ENCODE measurements at places on chromosomes 7 and 10. TPM values are rescaled to one million over a fixed set of nuclear protein-coding genes. Genes with fewer than 3 reads are reported as not detected.

- peak overlapping the region; percentile 17 for H3K27ac ChIP-seq
- peak; percentile 38 for DNase-seq
- no peaks in the 10 kb centered on the region for H3K27me3 ChIP-seq
- no peaks in the 10 kb centered on the region for H3K36me3 ChIP-seq
These were observed 36.8 kb downstream of the CHST3 start for GRCh38 chr10:72001033-72001395.

Gene CELF2
- total RNA-seq, result 10.4 TPM

- H3K27ac ChIP-seq, result no peak overlapping the region
- no peaks in the 10 kb centered on the region for H3K4me1 ChIP-seq
- no peaks in the 10 kb centered on the region for H3K27me3 ChIP-seq
- H3K36me3 ChIP-seq, result no peaks in the 10 kb centered on the region
- DNase-seq, result no peak
- no peak overlapping the region for H3K4me3 ChIP-seq
These were observed 81.2 kb downstream of the PARP12 start for GRCh38 chr7:139981511-139981895.

DNA sequence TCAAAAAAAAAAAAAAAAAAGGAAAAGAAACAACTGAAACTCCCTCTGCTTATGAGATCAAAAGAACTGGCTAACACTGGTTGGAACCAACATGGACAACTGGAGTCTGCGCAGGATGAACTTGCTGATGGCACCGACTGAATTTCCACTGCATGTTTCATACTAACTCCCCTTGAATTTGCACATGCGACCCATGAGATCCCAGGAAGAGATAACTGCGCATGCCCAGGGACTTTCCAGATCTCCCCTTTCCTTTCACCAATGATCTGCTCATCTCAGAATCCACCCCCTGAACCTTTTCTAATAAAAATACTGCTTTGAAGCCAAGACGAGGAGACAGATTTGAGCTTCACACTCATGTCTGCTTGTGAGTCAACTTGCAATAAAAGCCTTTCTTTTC is 20.7 kb downstream of the LBX1 start:
- no peak for DNase-seq
- H3K27ac ChIP-seq, result no peak overlapping the region
- H3K4me3 ChIP-seq, result no peak overlapping the region

Gene ABCB1
- total RNA-seq, result 3.9 TPM

DNA sequence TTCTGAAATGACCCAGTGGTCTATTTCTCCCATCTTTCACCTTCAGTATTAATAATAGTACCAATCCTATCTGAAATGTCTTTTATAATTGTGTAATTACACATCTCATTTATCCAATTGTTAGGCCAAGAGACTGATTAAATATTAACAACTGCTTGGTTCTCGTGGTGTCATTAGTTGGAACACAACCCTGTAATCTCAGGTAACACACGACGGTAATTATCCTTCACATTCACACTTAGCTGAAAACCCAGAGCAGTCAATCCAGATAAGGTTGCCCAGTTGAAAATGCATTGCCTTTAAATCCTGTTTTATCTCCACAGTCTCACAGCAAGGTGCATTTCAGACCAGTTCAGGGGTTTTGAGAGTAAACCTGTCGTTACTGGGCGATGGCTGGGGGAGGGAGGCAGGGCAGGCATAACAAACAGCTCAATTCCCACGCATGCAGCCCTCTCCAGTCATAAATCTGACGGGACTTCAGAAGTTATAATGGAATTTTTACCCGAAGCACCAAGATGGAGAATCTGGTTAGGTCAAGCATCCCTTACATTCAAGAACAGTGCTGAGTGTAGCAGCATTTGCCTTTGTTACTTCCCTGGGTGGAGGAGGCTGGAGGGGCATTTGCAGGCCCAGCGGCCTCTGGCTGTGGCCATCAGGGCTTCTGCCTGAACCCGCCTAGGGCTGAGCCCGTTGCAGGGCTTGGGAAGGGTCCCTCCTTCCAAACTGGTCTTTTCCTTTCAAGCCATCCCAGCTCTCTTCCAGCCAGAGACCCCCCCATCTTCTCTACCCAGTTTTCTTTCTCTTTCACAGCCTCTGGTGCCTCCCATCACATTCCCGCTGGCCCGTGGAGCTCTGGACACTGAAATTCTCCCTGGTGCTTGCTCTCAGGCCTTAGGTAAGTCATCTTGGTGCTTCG is 201.0 kb upstream of the LYZL2 start:
- H3K27me3 ChIP-seq, result peaks cover 5% of the 10 kb centered on the region
- no peaks in the 10 kb centered on the region for H3K36me3 ChIP-seq
- H3K4me1 ChIP-seq, result peaks cover 16% of the 10 kb centered on the region
- H3K4me3 ChIP-seq, result no peak overlapping the region

Gene TMEM270
- total RNA-seq, result not detected

GRCh38 chr7:95509199-95509598 is 23.5 kb downstream of the ASB4 start:
- H3K4me3 ChIP-seq, result no peak overlapping the region
- no peaks in the 10 kb centered on the region for H3K36me3 ChIP-seq
- no peaks in the 10 kb centered on the region for H3K4me1 ChIP-seq
- peak; percentile 46 for DNase-seq
- H3K27ac ChIP-seq, result no peak overlapping the region
- no peaks in the 10 kb centered on the region for H3K27me3 ChIP-seq

Gene DDX50
- total RNA-seq, result 23.7 TPM

GRCh38 chr7:98656899-98657298 is 39.8 kb downstream of the NPTX2 start:
- no peaks in the 10 kb centered on the region for H3K36me3 ChIP-seq
- DNase-seq, result no peak
- no peaks in the 10 kb centered on the region for H3K27me3 ChIP-seq

Gene CDH23
- 58.7 TPM for total RNA-seq

Gene WDFY4
- total RNA-seq, result 0.66 TPM

GRCh38 chr10:119509909-119510451 is 32.5 kb downstream of the RGS10 start:
- H3K27me3 ChIP-seq, result no peaks in the 10 kb centered on the region
- H3K36me3 ChIP-seq, result no peaks in the 10 kb centered on the region
- no peak overlapping the region for H3K4me3 ChIP-seq
- no peak overlapping the region for H3K27ac ChIP-seq
- DNase-seq, result peak; percentile 56

- DNase-seq, result no peak
- no peak overlapping the region for H3K27ac ChIP-seq
- H3K36me3 ChIP-seq, result no peaks in the 10 kb centered on the region
- H3K4me1 ChIP-seq, result no peaks in the 10 kb centered on the region
These were observed 120.3 kb upstream of the PTPRZ1 start for GRCh38 chr7:121752706-121753105.

DNA sequence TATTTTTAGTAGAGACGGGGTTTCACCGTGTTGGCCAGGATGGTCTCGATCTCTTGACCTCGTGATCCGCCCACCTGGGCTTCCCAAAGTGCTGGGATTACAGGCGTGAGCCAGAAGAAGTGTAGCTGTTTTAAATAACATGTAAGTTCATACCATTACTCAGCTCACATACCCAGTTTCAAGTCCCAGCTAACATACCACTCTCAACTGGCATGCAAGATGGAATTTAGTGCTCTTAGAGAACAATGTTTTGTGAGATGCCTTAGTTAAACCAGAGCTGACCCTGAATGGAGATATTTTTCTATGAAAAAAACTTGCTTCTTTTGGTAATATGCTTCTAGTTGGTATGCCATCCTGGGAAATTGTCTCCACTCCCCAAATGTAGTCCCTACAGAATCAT is 37.3 kb downstream of the HBP1 start:
- DNase-seq, result no peak
- H3K27ac ChIP-seq, result no peak overlapping the region
- no peaks in the 10 kb centered on the region for H3K27me3 ChIP-seq
- H3K4me3 ChIP-seq, result no peak overlapping the region
- peaks cover 3% of the 10 kb centered on the region for H3K4me1 ChIP-seq

- H3K4me3 ChIP-seq, result no peak overlapping the region
- H3K4me1 ChIP-seq, result no peaks in the 10 kb centered on the region
- H3K36me3 ChIP-seq, result no peaks in the 10 kb centered on the region
- H3K27ac ChIP-seq, result no peak overlapping the region
- DNase-seq, result no peak
- H3K27me3 ChIP-seq, result no peaks in the 10 kb centered on the region
These were observed 36.6 kb downstream of the SCIN start for GRCh38 chr7:12607134-12607533.

- H3K4me3 ChIP-seq, result no peak overlapping the region
- peaks cover 37% of the 10 kb centered on the region for H3K4me1 ChIP-seq
- H3K27ac ChIP-seq, result no peak overlapping the region
- H3K27me3 ChIP-seq, result no peaks in the 10 kb centered on the region
- no peaks in the 10 kb centered on the region for H3K36me3 ChIP-seq
These were observed 258.5 kb downstream of the ARL4A start for GRCh38 chr7:12945901-12946300.

- H3K27me3 ChIP-seq, result no peaks in the 10 kb centered on the region
- DNase-seq, result no peak
- no peak overlapping the region for H3K4me3 ChIP-seq
These were observed 14.4 kb downstream of the FFAR4 start for GRCh38 chr10:93580828-93581227.

- no peaks in the 10 kb centered on the region for H3K36me3 ChIP-seq
- no peak for DNase-seq
- no peak overlapping the region for H3K4me3 ChIP-seq
- no peak overlapping the region for H3K27ac ChIP-seq
- H3K27me3 ChIP-seq, result no peaks in the 10 kb centered on the region
These were observed 35.5 kb upstream of the IKZF1 start for GRCh38 chr7:50268990-50269389.

- no peak for DNase-seq
- H3K36me3 ChIP-seq, result no peaks in the 10 kb centered on the region
- H3K27me3 ChIP-seq, result no peaks in the 10 kb centered on the region
- no peak overlapping the region for H3K4me3 ChIP-seq
These were observed 147.1 kb downstream of the SLC25A13 start for GRCh38 chr7:96174812-96175211.

- H3K4me1 ChIP-seq, result no peaks in the 10 kb centered on the region
- DNase-seq, result no peak
- H3K4me3 ChIP-seq, result no peak overlapping the region
- H3K27me3 ChIP-seq, result no peaks in the 10 kb centered on the region
- H3K27ac ChIP-seq, result no peak overlapping the region
- no peaks in the 10 kb centered on the region for H3K36me3 ChIP-seq
These were observed 131.7 kb upstream of the FAM20C start for GRCh38 chr7:60706-61105.

DNA sequence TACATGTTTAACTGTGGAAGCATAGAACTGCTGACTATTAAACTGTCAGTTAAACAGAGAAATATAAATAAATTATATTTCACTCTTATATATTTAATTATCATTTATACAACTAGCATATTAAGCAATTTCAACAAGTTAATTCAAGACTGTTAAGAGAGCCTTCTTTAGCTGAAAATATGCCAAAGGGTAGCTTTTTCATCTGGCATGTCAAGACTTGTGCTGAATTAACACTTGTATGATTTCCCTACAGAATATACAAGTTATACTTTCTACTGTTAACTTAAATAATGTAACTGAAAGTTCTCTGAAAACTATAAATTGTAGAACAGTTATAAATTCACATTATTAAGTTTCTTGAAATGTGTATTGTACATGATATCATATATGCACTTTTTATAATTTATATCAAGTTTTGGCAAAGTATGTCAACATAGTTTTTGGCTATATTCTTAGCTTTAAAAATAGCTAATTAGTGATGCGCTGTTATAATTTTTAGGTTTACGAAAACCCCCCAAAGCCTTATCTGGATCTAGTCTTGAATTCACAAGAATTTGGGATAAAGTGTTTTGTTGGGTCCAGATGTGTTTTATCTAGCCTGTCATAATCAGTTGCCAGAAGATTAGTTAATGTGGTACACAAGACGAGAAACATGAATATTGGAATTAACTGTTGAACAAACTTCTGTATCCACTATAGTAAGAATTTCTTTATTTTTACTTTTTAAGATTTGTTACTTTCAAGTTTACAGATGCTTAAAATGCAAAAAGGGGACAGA is 231.1 kb upstream of the FOXP2 start:
- no peaks in the 10 kb centered on the region for H3K36me3 ChIP-seq
- no peak for DNase-seq
- no peak overlapping the region for H3K27ac ChIP-seq

DNA sequence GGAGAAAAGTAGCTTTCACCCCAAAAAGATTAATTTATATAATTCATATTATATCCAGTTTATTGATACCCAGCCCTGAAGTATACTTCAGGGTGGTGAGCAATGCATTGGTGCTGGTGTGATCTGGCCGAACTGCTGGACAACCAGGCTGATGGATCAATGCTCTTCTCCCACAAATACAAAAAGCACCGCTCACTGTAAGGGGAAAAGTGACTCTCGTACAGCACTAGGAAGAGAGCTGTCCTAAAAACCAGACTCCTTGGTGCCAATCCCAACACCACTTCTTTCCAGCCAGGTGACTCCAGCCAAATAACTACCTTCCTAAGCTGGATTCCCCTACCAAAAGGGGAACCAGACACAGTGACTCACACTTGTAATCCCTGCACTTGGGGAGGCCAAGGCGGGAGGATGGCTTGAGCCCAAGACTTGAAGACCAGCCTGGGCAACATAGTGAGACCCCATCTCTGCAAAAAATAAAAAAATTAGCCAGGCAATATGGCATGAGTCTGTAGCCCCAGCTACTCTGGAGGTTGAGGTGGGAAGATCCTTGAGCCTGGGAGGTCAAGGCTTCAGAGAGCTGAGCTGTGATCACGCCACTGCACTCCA is 13.1 kb upstream of the TNPO3 start:
- no peaks in the 10 kb centered on the region for H3K36me3 ChIP-seq
- H3K4me3 ChIP-seq, result no peak overlapping the region
- no peaks in the 10 kb centered on the region for H3K27me3 ChIP-seq
- no peaks in the 10 kb centered on the region for H3K4me1 ChIP-seq
- H3K27ac ChIP-seq, result no peak overlapping the region
- DNase-seq, result no peak

- DNase-seq, result no peak
- H3K27me3 ChIP-seq, result no peaks in the 10 kb centered on the region
- H3K27ac ChIP-seq, result no peak overlapping the region
- H3K36me3 ChIP-seq, result no peaks in the 10 kb centered on the region
- H3K4me3 ChIP-seq, result no peak overlapping the region
- H3K4me1 ChIP-seq, result peaks cover 8% of the 10 kb centered on the region
These were observed 86.6 kb downstream of the CUX1 start for GRCh38 chr7:101904019-101904418.

GRCh38 chr10:12846718-12847117 is 154.8 kb downstream of the CCDC3 start:
- H3K27ac ChIP-seq, result no peak overlapping the region
- no peak for DNase-seq
- peaks cover 8% of the 10 kb centered on the region for H3K4me1 ChIP-seq

DNA sequence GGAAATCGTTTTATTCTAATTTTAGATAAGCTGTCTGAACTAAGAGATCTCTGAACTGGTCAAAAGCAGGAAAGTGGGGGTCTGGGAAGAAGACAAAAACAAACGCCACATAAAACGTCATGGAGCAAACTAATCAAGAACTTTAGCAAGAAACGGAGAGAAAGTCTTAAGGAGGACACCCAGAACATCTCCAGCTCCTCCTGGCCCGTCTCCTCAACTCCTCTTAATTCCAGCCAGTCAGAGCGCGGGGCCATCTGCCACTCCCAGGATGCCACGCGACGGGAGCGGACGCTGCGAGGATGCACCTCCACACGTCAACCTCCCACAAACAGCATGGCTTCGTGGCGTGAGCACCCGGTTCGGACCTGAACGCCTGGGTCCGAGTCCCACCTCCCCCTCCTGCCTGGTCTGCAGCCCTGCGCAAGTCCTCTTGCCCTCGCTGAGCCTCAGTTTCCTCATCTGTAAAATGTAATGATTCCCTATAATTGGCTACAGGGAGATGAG is 598 bp downstream of the MMS19 start:
- H3K27me3 ChIP-seq, result no peaks in the 10 kb centered on the region
- H3K36me3 ChIP-seq, result no peaks in the 10 kb centered on the region
